ENCODE measurements at places on chromosomes 6 and 20.

DNA sequence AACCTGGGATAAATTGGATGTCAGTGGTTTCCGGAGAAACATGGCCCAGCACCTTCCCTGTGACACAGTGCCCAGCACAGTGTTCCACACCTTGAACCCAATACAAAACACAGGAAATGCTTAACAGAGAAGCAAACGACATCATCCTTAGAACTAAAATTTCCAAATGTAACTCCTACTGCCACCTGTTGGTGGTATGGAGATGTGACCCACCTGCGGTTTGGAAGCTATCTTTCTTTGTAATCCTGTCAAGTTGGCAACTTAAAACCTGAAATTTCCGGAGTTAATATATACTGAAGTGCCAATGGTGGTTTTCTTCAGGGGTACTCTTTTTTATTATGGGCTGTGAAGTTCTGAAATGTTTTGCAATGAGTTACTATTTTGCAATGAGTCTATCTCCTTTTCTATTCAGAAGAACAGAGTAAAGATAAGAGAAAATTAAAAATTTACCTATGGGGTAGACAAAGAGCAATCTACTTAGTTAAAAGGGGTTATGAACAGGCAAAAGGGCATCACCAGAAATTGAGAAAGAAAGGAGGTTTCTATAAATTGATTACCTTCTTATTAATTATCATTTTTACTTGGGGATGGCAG, 658.8 kb downstream of the PTPRT start:
- no peak for DNase-seq

DNA sequence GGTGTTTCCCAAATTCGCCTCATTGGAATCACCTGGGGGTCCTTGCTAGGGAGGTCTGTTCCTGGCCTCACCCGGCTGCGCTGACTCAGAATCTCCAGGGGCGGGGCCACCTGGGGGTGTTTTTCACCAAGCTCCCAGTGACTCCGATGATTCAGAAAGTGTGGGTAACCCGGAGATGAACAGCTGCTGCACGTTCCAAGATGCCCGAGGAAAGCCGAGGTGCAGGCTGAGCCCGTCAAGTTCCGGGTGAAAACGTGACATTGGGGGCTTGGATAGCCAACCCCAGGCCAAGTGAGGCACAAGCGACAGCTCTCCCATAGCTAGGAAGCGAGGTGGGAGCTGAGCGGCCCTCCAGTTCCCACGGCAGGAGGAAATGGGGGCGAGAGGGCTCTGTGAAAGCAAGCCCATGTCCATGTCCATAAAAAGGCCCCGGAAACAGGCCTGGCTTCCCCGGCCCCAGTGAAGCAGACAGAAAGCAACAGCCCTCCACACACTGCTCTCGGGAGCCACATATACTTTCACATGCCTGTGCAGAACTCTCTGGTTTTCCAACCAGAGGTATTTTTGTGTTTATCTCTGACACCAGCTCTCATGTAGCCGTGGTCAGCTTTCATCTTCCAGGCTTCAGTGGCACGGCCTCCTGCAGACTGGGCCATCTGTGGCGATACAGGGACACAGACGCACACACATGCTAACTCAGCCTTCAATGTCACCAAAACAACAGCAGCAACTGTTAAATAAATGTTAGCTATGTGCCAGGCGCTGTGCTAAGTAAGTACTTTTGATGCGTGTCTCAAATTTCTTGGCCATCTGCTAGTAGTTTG, 90.7 kb upstream of the CCDC28A start:
- DNase-seq = no peak

GRCh38 chr6:134910593-134910935, 39.3 kb downstream of the ALDH8A1 start:
- DNase-seq = no peak

- no peak for DNase-seq
Observed at GRCh38 chr6:136059308-136059707, 190.8 kb downstream of the MTFR2 start.

DNA sequence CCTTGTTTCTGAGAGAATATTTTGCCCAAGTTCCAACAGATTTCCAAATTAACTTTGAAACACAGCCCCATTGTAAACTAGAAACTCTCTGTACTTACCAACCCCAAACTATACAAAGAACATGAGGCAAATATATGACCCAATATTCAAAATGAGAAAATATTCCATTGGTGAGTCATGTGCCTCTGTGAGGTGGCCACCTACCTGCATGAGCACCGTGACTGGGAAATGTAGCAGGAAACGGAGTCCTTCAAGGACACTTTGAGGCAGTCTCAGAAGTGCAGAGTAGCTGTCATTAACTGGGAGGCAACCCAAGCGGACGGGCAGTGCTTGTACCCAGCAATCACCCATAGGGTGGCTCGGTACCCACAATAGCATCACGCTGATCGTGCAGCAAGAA, 335.5 kb upstream of the NOX3 start:
- no peak for DNase-seq

GRCh38 chr6:11366934-11367637, 134.6 kb upstream of the NEDD9 start:
- no peak for DNase-seq

DNA sequence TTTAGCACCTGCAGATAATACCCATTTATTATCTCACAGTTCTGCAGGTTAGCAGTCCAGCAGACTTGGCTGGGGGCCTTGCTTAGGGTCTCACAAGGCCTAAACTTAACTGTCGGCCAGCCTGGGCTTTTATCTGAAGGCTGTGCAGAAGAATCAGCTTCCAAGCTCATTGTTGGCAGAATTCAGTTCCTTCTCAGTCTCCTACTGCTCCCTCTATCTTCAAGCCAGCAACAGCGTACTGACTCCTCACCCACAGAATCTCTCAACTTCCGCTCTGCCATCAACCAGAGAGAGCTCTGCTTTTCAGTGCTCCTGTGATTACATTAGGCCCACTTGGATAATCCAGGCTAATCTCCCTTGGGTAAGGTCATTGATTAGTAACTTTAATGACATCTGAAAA, 30.2 kb upstream of the NHSL1 start:
- DNase-seq = no peak

- no peak for DNase-seq
Observed at GRCh38 chr6:168333039-168333438, 13.5 kb upstream of the DACT2 start.

DNA sequence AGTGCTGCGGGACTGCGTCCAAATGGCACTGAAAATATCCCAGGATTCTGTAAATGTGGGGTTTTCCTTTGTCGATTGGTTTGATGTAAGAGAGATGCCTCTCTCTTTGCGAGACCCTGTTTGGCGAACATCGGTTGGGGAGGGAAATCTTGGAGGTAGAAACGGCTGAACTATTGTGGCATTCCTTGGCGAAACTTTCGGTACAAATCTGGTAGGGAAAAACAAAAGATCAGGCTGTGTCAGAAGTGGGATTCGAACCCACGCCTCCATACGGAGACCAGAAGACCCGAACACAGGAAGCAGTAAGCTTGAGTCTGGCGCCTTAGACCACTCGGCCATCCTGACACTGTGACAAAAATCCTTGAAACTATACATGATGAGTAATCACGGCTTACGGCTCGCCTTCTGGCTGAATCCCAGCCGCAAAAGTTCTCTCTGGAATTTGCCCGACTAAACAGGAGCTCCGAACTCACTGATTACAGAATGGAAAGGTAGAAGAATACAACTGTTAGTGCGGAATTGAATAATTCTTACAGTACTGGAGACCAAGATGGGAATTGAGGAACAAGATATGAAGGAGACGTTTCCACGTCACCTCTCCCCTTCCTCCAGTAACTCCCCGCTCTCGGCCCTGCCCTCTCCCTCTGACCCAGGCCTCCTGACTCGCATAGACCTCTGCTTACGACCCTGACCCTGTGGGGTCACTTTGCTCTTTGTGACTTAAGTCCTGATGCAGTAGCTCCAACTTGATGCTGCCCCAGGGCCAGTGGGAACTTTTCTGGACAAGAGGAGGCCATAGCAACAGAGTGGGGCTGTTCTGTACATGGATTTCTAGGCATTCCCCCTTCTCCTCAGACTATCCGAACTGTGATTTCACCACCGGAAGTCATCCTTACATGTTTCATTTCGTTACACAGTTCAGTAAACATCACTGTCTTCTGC, 132.8 kb upstream of the ZNF184 start:
- DNase-seq = no peak

DNA sequence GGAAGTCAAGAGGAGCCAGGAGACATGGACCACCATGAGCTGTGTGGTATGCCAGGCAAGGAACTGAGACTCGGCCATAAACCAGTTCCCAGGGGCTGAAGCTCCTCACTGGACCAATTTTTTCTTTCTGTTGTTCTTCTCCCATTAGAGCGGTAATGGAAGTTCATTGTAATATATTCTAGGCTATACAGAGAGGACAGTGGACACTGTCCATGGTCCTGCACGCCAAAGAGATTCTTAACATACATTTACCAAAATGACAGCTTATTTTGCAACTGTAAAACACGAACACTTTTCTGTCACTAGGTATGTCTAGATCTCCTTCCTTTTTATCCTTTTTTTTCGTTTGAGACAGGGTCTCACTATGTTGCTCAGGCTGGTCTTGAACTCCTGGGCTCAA, 13.1 kb upstream of the DSN1 start:
- no peak for DNase-seq

- DNase-seq = no peak
Observed at GRCh38 chr20:57040924-57041323, 225.5 kb downstream of the BMP7 start.

DNA sequence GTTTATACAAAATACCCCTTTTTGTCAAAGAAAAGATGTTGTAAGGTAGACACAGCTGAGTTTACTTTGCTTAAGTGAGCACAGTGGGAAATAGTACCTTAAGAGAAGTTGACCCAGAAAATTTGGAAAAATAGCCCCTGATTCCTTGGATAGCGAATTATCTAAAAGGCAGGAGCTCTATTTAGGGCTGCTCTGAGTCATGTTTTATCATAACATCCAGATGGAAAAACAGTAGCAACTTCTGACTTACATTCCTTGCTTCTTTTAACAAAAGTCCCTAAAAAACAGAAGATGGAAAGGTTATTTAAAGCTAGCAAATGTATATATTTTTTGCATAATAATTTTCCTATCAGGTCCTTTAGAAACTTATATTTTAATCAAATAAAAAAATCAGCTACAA, 59.0 kb downstream of the THEMIS start:
- DNase-seq = no peak

DNA sequence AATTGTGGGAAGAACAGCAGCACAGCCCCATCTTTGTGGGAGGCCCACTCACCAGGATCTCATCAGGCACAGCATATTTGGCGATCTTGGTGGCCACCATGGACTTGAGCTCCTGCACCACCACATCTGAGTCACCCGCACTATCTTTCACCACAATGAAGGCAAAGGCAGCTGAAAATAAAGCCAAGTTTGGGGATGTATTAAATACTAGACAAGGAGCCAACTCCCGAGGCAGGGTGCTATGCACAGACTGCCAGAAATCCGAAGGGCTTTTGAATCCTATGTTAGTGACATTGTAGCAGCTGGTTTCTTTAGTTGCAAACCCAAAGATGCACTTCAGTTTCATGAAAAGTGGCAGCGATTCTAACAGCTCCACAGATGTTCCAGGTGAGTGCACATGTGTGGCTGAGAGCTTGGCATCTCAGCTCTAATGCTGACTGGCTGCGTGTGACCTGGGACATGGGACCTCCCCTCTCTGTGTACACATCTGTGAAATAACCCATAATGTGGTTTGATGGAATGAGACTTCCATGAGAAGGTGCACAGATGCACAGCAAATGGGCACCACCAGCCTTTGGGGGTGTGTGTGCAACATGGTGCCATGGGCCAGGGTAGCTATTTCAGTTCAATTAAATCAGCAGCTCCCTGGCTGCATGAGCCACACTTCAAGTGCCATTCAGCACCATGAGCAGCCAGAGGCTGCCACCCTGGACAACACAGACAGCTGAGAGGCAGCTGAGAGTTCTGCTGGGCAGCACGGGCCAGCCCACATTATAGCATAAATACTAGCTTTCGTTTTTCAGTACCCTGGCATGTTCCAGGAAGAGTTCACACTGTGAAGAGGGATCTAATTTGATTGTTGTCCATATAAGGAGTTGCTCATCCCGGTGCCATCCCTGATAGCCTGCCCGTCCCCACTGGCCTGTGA, 16.9 kb upstream of the APMAP start:
- DNase-seq = no peak

DNA sequence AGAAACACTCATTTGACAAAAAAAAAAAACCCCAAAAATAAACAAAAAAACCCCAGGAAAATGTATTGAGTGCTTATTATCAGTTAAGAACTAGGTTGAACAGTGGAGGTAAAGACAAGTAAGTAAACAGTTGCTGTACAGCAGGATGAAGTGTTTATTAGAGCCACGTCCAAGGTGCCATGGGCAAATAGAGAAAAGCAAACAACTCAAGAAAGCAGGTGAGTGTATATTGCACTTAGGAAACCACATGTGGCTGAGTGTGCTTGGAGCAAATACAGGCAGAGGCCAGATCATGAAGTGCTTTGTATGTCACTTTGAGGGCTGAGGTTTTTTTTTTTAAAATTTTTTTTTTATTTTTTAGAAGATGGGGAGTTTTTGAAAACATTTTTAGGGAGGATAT, 98.3 kb downstream of the MACROD2 start:
- DNase-seq = no peak

GRCh38 chr6:159061805-159062563, 17.2 kb upstream of the TAGAP start:
- no peak for DNase-seq

- DNase-seq = no peak
Observed at GRCh38 chr20:41573955-41574354, 44.2 kb downstream of the CHD6 start.

GRCh38 chr20:2373098-2373497, 7.6 kb upstream of the TGM6 start:
- no peak for DNase-seq

DNA sequence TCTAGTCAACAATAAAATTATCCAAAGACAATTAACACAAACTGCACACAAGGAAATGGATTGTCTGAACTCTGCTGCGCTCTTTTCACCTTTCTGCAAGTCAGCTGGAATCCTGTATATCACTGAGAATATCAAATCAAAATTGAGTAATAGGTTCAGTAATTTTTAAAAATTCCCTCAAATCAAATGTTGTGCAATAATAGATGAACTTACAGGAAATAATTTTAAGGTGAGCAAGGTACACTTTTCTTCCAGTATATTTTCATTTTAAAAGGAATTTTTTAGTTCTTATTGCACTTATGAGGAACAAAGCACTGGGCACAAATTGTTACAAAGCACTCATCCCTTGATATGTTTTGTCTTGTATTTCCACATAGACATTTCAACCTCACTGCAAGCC, 1.2 kb downstream of the SAYSD1 start:
- DNase-seq = no peak

DNA sequence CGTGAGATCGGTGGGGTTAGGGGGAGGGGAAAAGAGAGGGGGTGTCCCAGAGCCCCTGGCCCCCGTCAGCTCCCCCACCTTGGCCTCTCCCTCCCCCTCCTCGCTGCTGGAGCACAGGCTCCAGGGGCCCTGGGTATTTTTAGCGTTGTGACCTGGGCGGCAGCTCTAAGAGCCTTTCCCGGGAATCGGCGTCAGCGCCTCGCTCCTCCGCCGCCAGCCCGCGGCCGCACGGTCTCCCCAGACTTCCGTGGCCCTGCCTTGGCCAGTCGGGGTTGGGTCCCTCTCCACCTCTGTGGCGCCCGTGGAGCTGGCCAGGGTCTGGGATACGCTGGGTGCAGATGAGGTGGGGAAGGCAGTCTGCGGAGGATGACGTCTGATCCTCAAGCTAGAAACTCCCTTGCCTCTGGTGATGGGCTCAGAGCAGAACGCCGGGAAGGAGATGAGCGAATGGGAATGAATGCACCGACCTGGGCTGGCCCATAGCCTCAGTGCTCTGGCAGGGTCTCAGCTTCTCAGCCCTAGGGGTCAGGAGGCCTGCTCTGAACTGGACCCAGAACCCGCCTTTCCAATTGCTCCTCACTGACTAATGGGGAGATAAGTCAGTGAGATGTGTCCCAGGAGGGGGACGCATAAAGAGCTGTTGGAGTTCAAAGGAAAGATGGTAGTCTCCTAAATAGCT, 883 bp upstream of the DBNDD2 start:
- no peak for DNase-seq

Data from naive thymus-derived CD8-positive, alpha-beta T cell (primary cell).